CD4-positive, alpha-beta T cell treated with Interleukin-4 for 4 hours (primary cell): ENCODE measurements at places on chromosomes 6 and 20.

GRCh38 chr6:111642463-111643158 is 36.9 kb upstream of the TRAF3IP2 start:
- no peak for DNase-seq

GRCh38 chr20:60200305-60200918 is 242.2 kb downstream of the CDH26 start:
- no peak for DNase-seq

- no peak for DNase-seq
Observed at GRCh38 chr6:44072452-44072958, 54.7 kb downstream of the MRPL14 start.

DNA sequence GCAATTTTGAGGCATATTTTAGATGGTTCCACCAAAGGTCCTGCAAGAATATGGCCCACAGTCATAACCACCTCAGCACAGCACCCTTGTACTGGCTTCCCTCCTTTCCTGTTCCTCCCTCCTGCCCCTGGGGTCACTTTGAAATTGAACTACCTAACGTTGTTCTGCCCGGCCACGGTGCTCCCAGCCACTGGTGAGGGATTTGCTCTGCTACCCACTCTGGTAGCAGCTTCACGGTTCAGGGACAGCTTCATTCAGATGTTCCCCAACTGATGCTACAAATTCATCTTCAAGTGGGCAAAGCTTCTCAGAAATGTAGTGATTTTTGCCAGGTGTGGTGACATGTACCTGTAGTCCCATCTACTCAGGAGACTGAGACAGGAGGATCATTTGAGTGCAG is 7.9 kb upstream of the NELFCD start:
- DNase-seq, result no peak

DNA sequence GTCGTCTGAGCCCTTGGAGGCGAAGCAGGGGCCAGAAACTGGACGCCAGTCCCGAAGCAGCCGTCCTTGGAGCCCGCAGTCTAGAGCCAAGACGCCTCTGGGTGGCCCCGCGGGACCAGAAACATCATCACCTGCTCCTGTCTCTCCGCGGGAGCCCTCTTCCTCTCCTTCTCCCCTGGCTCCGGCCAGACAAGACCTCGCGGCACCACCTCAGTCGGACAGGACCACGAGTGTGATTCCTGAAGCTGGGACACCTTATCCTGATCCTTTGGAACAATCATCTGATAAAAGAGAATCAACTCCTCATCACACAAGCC is 416 bp downstream of the RSPH4A start:
- DNase-seq, result no peak

- DNase-seq, result no peak
Observed at GRCh38 chr6:105921781-105922180, 164.4 kb upstream of the PRDM1 start.

DNA sequence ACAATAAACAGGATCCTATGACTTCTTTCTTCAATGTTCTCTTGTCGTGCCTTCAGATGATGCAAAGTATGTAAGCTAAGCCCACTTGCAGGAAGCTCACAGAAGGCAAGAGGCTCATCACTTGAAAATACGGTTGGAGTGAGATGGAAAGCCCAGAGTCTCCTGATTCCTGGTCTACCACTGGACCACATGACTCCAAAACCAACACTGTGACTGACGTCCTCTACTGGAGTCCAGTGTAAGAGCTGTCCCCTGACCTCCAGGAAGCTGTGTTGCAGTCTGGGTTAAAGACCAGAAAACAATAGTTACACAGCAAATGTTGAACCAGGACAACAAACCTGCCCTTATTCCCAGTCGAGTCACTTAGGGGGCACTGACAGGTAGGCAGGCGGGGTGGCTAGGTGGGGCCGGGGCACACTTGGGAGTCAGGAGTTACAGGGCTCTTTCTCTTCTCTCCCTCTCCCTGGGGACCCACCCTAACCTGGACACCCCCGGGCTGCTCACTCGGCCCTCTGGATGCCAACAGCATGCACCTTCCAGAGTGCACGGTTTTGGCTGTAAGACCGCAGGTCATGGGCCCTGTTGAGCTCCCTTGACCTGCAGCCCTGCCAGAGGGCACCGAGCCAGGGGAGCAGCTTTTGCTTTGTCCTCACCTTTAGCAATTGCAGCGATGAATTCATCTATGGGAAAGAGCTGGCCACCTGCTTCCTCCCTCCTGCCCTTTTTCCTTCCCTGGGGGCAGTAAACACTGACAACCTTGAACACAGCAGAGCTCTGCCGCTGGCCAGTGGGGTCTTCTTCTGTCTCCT is 7.4 kb downstream of the PCK1 start:
- DNase-seq, result no peak

- DNase-seq, result no peak
Observed at GRCh38 chr6:28333047-28333446, 2.9 kb downstream of the ZSCAN31 start.

GRCh38 chr6:52365866-52366540 is 4.1 kb downstream of the PAQR8 start:
- no peak for DNase-seq

- no peak for DNase-seq
Observed at GRCh38 chr6:17456711-17457110, 63.3 kb downstream of the CAP2 start.

GRCh38 chr6:12929678-12930077 is 213.1 kb downstream of the PHACTR1 start:
- DNase-seq, result no peak

DNA sequence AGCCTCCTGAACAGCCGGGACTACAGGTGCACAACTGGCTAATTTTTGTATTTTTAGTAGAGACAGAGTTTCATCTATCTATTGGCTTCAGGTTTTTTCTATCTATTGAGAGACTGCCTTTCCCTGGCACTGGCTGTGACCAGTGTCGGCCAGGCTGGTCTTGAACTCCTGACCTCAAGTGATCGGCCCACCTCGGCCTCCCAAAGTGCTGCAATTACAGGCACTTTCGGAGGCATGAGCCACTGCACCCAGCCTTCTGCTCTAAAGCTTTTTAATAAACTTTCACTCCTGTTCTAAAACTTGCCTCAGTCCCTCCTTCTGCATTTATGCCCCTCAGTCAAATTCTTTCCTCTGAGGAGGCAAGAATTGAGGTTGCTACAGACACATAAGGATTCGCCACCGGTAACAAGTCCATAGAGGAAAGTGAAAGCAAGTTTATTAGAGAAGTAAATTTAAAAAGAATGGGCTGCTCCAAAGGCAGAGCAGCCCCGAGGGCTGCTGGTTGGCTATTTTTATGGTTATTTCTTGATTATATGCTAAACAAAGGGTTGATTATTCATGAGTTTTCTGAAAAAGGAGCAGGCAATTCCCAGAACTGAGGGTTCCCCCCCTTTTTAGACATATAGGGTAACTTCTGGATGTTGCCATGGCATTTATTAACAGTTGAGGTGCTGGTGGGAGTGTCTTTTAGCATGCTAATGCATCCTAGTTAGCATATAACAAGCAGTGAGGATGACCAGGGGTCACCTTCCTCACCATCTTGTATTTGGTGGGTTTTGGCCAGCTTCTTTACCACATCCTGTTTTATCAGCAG is 44.8 kb upstream of the RNGTT start:
- DNase-seq, result no peak

GRCh38 chr20:16387666-16388065 is 185.6 kb downstream of the KIF16B start:
- DNase-seq, result no peak
